ENCODE measurements at places on chromosomes 12 and 14.

GRCh38 chr12:46201284-46201789 lies 67.5 kb downstream of the SLC38A1 start:
- no peak for DNase-seq

DNA sequence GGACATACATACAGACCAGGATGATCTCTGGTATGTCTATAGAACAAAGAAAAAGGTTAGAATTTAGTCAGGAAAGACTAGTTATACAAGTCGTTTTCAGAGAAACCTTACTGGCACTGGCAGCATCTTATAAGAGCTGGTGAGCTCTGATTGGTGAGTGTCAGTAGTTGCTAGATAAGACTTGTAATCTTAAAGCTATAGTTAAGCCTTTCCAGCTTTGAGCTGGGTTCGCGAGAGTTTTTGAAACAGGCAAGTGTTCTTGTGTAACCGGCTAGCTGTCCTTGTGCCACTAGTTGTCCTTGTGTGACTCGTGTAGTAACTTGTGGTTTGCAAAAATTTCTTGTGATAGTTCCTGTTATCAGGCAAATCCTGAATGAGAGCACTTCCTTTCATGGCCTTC lies 740.9 kb downstream of the GALC start:
- no peak for DNase-seq

- DNase-seq, result no peak
Measured at GRCh38 chr14:83170165-83170564, 1636.5 kb upstream of the SEL1L start.

GRCh38 chr14:77204459-77204771 lies 22.8 kb downstream of the TMEM63C start:
- DNase-seq, result no peak

DNA sequence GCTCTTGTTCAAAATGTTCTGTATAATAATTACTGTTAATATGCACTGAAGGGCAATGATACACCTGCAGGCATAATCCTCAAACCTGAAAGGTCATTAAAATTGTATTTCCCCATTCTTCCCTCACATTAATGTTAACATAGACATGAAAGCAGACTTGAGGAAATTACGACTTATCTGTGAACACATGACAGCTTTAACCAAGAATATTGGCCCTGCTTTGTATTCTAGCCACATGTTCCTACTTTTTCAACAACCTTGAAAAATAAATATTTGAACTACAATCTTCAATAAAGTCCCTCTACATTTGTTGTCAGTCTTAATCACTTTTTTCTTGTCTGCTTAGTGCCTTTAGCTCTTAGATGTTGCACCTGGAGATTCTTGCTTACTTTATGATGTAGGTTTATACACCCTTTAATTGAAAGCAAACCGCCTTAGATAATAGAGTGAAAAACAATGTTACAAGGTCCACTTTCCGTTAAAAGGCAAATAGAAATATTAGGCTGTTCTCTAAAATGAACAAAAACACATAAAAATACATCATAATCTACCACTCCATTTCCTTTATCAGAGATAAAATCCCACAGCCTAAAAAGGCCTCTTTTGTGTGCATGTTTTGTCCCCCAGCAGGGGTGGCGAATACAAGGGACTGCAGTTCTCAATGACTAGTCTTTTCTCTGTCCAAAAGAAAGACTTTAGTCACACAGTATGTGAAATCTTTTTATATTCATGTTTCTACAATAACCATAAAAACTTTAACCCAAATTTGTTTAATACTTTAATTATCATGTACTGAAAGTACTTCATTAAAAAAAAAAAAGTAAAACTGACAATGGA lies 55.9 kb downstream of the ZFC3H1 start:
- DNase-seq, result no peak

- DNase-seq, result no peak
Measured at GRCh38 chr12:11832093-11832492, 182.6 kb downstream of the ETV6 start.

DNA sequence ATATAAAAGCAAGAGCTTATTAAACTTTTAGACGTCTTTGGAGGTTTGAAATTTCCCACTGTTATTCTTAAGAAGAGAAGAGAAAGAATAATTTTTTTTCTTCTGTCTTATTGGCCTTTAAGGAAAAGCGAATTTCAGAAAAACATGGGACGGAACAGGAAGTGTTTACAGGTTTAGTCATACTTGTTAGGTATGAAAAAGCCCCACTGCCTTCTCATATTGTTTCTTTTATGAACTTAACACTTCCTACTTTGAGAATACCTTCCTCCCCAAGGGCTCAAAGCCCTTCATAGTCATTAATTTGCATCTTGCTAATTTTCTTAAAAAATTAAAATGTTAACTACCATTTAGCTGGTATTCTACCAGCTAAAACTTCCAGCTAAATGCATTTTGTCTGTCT lies 82.0 kb downstream of the ETV6 start:
- DNase-seq, result no peak

DNA sequence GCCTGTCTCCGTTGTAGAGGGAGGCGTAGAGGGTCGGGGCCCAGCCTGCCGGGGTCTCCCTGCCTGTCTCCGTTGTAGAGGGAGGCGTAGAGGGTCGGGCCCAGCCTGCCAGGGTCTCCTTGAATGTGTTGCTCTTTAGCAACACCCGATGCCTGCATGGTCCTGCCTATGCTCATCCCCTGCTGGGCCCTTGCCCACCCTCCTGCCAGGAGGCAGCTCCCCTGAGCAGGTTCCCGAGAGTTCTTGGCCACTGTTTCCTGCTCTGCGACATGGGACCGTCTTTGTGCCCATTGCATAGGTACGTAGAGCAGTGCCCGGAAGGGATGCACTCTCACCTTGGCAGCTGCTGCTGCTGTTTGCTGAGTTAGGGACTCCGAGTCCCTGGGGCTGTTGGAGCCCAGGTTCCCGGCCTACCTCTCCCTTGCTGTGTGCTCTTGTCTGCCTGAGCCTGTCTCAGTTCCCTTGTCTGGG lies 3.3 kb downstream of the KIF26A start:
- DNase-seq, result no peak

- DNase-seq, result peak; percentile 17
Measured at GRCh38 chr14:64760146-64760755, 56.0 kb downstream of the PLEKHG3 start.

- no peak for DNase-seq
Measured at GRCh38 chr12:109949089-109949488, 47.1 kb downstream of the GIT2 start.

DNA sequence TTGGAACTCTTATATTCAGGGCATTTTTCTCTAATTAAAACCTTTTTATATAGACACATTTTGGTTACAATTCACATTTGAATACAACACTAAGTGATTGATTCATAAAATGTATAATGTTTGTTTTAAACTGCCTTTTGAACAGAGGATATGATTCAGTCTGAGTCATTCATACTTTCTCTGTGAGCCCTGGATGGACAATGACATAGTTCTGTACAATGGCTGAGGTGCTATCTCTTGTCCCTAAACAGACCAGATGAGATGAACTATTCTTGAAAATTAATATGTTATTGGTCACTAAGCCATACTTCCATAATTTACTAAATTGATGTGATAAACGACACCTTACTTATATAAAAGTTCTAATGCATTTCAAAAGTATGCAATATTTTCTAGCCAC lies 199.7 kb upstream of the ATXN7L3B start:
- no peak for DNase-seq

- DNase-seq, result no peak
Measured at GRCh38 chr14:21069388-21070082, 569 bp upstream of the ARHGEF40 start.

DNA sequence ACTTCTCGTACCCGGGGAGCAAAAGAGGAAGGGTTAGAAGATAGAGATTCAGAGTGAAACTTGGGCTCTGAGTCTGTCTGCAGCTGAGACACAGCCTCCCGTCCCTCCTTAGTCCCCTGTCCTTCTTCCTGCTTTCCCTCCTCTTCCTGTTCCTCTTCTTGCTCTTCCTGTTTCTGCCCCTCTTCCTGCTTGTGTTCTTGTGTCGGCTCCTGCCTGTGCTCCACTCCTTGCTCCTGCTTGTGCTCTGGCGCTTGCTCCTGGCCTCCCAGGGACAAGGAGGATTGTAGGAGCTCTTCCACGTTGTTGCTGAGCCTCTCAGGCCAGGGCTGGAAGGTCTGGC lies 3.0 kb downstream of the ACRBP start:
- DNase-seq, result no peak

DNA sequence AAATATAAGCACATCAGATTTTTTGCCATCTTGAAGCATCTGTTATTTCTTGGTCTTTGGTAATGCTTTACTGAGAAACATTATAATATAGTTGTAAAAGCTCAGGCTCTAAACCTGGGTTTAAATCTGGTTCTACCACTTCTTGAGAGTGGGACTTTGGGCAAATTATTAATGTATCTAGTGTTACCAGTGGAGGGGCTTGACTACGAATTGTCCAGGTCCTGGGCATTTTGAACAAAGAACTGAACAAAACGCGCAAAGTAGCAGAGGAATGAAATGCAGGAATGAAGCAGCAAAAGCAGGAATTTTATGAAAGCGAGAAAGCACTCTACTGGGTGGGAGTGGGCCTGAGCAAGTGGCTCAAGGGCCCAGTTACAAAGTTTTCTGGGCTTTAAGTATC lies 50.8 kb downstream of the CAND1 start:
- DNase-seq, result no peak

GRCh38 chr12:12010277-12011039 lies 60.3 kb upstream of the BCL2L14 start:
- DNase-seq, result no peak

DNA sequence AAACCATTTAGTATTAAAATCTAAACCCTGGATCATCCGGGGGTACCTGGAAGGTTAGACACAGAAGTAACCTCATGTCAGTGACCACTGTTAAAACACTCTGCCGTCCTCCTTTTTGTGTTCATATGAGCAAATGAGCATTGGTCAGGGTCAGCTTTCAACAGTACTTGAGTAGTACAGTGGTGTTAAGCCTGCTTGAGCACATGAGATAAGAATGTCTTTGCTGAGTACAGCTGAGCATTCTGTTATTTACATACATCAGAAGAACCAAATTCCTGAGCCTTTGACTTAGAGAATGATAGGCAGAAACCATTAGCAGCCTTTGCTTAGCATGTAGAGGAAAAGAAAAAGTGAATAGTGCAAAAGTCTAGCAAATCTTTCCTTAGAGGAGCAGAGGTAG lies 38.6 kb upstream of the LRTM2 start:
- no peak for DNase-seq

DNA sequence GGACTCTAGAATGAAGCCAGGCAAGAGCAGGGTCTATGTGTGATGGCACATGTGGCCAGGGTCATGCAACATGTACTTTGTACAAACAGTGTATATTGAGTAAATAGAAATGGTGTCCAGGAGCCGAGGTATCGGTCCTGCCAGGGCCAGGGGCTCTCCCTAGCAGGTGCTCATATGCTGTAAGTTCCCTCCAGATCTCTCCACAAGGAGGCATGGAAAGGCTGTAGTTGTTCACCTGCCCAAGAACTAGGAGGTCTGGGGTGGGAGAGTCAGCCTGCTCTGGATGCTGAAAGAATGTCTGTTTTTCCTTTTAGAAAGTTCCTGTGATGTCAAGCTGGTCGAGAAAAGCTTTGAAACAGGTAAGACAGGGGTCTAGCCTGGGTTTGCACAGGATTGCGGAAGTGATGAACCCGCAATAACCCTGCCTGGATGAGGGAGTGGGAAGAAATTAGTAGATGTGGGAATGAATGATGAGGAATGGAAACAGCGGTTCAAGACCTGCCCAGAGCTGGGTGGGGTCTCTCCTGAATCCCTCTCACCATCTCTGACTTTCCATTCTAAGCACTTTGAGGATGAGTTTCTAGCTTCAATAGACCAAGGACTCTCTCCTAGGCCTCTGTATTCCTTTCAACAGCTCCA lies 39.6 kb downstream of the DAD1 start:
- DNase-seq, result no peak

GRCh38 chr12:22473212-22473611 lies 71.1 kb downstream of the C2CD5 start:
- no peak for DNase-seq

GRCh38 chr12:121536899-121537813 lies 43.7 kb downstream of the KDM2B start:
- no peak for DNase-seq

DNA sequence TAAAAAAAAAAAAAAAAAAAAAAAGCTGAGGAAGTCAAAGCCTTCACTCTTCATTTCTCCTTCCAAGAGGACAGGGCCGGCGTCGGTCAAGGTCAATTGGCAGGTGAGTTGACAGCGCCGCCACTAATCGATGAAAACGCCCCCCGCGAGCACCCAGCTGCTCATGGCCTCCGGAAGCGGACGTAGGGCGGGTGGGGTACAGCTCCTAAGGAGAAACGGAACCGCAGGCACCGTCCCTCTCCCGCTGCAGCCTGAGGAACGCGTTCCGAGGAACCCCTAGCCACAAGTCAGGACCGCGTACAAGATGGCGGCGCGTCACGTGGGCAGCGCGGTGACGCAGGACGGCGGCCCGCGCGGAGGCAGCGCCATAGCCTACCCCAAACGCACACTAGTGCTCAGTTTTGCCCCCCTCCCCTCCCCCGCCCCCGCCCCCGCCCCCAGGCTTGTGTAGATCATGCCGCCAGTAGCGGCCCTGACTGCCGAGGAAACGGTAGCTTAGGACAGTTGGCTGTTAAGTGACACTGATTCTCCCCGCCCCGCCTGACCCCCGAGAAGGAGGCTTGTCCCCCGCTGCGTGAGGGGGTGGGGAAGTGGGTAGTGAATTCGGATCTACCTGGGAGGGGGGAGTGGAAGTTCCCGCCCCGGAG lies at the start of gene ATF1:
TSS of gene ATF1 (plus strand) at position 463 of the 647 bp plus-strand sequence. CDS start 16,045 bp downstream, outside the sequence.
- peak; percentile 76 for DNase-seq

DNA sequence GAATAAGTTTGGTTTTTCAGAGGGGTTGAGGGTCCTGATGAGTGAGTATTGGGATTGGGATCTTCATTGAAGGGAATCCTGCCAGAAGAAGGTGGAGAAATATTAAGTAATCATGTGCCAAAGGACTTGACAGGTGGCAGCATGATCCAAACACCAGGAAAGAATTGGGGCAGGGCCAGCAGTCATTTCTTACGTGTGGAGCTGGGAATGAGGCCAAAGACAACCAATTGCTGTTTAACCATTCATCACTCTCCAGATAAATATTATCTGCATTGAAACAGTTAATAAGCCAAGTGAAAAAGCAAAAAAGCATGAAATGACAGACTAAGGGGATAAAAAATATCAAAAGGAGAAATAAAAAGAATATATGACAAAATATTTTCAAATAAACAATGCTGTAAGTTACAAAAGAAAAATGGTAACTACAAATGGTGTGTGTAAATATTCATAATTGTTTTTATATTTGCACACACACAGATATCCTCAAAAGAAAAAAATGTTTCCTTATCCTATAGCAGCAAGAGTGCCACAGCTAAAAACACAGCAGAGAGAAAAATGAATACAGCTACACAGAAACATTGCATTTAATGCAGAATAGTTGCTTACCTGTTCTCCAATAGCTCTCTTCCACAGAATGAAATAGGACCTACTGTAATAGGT lies 26.2 kb downstream of the C2CD5 start:
- DNase-seq, result no peak

- no peak for DNase-seq
Measured at GRCh38 chr12:69508091-69508490, 37.9 kb downstream of the FRS2 start.

Measured in stimulated activated CD8-positive, alpha-beta memory T cell treated with anti-CD3 and anti-CD28 coated beads, Interleukin-2, amount 100 ng/mL, for 1 hour (primary cell).